C1 segment of cervical spinal cord (tissue), 14 donors: ENCODE measurements at places on chromosomes 2 and 18.

DNA sequence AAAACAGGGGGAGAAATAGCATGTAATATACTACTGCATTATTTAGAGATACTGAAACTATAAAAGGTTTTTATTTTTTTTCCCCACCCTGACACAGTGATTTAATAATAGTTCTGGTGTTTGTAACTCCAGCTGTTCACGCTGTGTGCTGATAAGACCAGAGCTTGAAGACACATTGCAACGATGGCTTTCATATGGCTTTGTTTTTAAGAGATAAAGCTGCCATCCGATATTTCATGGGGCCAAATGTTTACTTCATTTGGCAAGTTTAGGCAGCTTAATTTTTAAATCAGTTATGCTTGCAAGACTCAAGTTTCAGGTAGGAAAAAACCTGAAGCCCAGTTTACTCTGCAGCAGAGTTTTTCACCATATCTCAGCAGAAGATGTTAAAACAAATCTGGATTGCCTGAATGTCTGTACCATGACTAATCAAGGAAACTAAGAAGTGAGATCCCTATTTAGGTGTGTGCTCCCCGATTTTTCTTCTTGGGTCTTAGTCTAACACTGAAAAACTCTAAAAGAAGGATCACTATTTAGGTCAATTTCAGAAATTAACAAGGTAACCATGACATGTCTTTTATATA is 508.6 kb downstream of the PARD3B start:
- DNase-seq, result no peak

DNA sequence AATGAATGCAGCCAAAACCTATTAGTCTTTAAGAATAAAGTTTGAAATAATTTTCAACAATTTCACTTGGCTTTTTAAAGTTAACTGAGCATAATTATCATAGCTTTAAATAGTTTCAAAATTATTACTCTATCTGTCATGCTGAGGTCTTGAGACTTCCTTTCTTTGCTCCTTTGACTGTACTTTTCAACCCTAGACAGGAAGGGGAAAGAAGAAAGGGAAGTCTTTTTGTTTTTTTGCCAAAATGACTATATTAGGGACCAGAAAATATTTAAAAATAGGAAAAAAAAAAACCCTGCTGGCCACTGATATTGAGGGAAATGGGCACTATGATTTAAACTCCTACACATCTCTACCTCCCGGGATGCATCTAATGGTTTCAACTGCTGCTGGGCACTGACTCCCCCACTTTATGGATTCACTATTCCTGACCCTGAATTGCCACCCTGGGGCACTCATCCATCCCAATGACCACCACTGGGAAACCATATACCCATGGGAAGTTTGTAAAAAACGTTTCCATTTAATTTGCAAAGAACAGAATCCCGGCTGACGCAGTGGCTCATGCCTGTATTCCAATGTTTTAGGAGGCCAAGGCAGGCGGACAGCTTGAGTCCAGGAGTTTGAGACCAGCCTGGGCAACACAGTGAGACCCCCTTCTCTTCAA is 50.5 kb downstream of the GAREM1 start:
- DNase-seq, result no peak

- no peak for DNase-seq
These were observed 2.2 kb downstream of the RELCH start for GRCh38 chr18:62189208-62189607.

DNA sequence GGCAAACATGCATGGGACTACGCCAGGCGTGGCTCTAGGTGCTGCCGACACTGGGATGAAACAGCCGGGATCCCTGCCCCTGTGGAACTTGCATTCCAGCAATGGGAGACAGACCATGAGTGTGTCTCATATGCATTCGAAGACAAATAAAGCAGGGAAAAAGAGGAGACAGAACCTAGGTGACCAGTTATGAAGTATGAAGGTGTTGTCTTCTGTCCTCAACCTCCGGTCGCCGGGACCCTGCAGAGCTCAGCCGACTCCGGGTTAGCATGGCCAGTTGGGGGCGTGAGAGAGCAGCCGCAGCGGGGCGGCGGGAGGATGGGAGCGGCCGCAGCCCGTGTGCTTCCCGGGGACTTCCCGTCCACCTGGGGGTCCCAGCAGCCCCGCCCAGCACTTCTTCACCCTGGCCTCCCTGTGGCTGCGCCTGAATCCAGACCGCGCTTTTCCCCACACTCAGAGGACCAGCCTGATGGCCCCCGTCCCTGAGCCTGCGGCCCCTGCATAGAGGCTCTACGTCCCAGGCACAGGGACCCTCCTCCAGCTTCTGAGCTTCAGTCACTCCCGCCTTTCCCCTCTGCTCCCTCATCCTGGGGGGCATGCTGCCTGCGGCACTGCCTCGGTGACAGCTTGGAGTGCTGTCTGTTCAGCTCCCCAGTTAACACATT is 11.4 kb downstream of the ID2 start:
- peak; percentile 3 for DNase-seq

DNA sequence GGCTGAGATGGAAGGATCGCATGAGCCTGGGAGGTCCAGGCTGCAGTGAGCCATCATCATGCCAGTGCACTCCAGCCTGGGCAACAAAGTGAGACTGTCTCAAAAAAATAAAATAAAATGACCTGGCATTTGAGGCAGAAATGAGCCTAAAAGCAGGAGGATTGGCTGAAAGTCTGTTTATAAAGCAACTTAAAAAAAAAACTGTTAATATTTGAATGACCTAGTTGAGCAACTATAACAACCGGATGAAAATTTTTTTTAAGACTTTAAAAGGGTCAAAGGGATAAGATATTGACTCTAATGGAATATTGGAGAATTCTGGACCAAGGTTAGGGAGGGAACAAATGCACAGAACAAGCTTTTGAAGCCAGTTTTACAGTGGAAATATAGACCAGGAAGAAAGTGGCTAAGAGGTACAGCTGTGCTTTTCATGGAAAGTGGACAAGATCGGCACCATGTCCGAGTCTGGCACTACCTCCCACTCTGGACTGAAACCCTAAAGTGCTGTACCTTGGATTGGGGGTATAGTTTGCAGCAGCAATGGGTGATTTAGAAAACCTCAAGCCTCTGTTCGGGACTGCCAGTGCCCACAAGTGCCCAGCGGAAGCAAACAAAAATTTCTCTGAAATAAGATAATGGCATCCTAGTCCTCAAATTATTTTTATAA is 33.2 kb upstream of the ELAC1 start:
- no peak for DNase-seq

DNA sequence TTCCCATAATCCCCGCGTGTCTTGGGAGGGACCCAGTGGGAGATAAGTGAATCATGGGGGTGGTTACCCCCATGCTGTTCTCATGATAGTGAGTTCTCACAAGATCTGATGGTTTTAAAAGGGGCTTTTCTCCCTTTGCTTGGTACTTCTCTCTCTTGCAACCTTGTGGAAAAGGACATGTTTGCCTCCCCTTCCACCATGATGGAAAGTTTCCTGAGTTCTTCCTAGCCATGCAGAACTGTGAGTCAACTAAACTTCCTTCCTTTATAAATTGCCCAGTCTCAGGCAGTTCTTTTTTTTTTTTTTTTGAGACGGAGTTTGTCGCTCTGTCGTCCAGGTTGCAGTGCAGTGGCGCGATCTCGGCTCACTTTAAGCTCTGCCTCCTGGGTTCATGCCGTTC is 26.5 kb upstream of the RTN4 start:
- no peak for DNase-seq

- DNase-seq, result no peak
These were observed 4.5 kb downstream of the STK17B start for GRCh38 chr2:196166876-196167275.

DNA sequence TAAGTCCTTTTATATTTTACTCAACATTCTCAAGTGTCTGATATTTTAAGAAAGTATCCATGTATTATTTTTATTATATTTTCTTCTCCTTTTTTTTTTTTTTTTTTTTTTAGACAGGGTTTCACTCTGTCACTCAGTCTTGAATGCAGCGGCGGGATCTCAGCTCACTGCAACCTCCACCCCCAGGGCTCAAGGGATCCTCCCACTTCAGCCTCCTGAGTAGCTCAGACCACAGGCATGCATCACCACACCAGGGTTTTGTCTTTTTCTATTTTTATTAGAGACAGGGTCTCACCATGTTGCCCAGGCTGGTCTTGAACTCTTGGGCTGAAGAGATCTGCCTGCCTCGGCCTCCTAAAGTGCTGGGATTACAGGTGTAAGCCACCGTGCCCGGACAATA is 212.1 kb downstream of the TCF4 start:
- DNase-seq, result no peak

GRCh38 chr2:233728723-233729301 is at the start of gene UGT1A3:
TSS of gene UGT1A3 (plus strand) at chr2:233729042. CDS start at chr2:233729127, 85 bp downstream.
- DNase-seq, result no peak

DNA sequence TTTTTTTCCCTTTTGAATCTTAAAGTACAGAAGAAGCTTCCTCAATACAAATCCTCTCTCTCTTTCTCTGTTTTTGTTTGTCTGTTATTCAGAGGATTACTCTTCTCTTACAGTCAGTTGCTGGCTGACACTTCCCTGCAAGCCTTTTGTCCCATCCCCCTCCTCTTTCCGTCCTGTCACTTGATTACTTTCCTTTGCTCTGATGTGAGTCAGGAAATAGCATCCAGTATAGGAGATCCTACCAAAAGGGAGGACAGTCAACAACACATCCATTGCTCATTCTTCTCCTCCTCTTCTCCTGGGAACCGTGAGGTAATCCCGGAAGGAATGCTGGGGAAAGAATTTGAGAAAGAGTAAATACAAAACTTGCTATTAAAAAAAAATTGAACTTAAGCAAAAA is 79.3 kb upstream of the SCN7A start:
- no peak for DNase-seq

DNA sequence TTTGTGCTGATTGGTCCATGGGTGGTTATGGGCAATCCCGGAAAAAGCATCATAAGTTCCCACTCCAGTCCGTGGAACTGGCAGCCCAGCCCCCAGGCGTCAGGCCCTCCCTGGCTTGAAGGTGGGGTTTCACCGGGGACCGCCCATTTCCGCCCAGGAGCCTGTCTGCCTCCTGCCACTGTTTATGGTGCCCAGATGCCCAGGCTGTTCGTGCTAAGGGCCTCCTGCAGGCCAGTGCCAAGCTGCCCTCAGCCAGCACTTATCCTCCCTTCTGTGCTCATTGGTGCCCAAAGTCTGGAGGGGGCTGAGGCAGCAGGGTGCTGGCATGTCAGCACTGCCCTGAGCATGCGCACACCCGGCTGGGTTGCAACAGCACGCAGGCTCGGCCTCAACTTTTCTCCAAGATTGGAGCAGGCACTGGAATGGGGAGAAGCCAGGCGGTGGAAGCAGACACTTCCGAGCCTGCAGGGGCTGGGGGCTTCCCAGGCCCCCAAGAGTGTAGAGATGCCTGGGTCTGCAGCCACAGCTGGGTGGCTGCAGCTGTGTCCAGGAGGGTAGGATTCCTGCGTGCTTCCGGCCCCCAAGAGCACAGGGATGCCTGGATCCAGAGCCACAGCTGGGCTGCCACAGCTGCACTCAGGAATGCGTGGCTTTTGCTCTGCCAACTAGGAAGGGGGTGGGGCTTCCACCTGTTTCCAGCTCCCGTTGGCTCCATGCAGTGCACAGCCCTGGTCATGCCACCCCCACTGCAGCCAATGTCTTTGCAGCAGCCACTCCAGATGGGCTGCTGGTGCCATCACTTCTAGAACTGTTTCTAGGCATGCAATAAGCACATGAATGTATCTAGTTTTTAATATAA is 74.0 kb downstream of the AGPS start:
- DNase-seq, result no peak

DNA sequence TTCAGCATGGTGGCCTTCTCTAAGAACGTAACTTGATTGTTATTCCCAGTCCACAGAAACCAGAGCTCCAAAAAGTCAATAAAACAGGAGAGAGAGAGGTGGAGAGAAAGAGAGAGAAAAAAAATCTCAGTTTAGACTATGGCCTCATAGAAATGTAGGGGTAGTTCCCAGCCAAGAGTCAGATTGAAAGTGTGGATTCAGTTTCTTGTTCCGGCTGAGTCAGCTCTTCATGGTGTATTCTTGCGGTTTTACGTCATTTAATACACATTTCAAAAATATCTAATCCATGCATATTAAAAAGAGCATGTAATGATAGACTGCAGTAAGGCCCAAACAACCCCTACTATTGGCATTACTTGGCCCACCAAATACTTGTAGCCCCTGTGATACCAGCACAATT is 303.9 kb downstream of the ETAA1 start:
- DNase-seq, result no peak

- no peak for DNase-seq
These were observed 196.6 kb upstream of the SOX11 start for GRCh38 chr2:5495586-5495985.

GRCh38 chr2:200993097-200993496 is 29.6 kb upstream of the ORC2 start:
- no peak for DNase-seq

DNA sequence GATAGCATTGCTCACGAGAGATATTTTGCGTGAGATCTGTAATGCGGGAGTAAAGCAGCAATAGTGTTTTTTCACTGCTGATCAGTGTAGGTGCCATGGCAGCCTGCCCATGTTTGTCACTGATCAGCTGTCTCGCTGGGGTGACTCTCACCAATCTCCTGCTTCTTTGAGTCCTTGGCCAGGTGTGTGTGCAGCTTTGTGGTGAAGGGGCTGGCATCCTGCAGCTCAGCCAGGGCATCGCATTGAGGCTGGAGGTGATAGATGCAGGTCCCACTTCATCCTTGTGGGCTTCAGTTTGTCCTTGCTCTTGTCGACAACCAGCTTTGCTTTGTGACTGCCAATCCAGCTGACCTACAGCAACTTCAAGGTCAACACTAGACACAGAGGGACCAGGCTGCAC is 258.3 kb upstream of the CXCR4 start:
- no peak for DNase-seq
